Activated CD4-positive, alpha-beta T cell treated with anti-CD3 and anti-CD28 coated beads, Interleukin-2, amount 10 ng/mL, durations not matched to agents 7 days and 5 days (primary cell): ENCODE measurements at places on chromosomes 12 and 14. TPM values are rescaled to one million over a fixed set of nuclear protein-coding genes. Genes with fewer than 3 reads are reported as not detected.
A peak's percentile ranks its signal among the peaks of the same experiment; 100 is the strongest.

DNA sequence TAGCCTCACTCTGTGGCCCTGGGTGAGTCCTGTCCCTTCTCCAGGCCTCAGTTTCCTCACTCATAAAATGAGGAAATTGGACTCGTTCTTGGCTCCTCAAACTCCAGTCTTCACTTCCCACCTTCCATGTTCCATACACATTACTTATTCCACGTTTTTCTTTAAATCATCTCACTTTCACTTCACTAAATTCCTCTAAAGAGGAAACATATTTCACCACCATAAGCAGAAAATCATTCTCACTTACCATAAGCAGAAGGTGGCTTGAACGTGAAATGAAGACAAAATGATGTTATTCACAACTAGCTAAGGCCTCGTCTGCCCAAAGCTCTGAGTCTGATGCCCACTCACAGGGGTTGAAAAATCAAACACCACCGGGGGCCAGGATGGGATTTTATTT is 278.3 kb downstream of the ADGRD1 start:
- H3K36me3 ChIP-seq: no peaks in the 10 kb centered on the region
- no peak overlapping the region for H3K4me3 ChIP-seq
- H3K27ac ChIP-seq: no peak overlapping the region
- H3K4me1 ChIP-seq: peaks cover 2% of the 10 kb centered on the region
- H3K27me3 ChIP-seq: peaks cover 2% of the 10 kb centered on the region
- DNase-seq: no peak

DNA sequence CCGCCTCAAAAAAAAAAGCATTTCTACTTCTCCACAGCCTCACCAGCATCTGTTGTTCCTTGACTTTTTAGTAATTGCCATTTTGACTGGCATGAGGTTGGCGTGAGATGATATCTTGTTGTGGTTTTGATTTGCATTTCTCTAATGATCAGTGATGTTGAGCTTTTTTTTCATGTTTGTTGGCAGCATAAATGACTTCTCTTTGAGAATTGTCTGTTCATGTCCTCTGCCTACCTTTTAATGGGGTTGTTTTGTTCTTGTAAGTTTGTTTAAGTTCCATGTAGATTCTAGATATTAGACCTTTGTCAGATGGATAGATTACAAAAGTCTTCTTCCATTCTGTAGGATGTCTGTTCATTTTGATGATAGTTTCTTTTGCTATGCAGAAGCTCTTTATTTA is 182.9 kb downstream of the FOXG1 start:
- H3K4me1 ChIP-seq: no peaks in the 10 kb centered on the region
- no peak for DNase-seq
- no peaks in the 10 kb centered on the region for H3K36me3 ChIP-seq
- no peak overlapping the region for H3K4me3 ChIP-seq
- no peak overlapping the region for H3K27ac ChIP-seq
- no peaks in the 10 kb centered on the region for H3K27me3 ChIP-seq

DNA sequence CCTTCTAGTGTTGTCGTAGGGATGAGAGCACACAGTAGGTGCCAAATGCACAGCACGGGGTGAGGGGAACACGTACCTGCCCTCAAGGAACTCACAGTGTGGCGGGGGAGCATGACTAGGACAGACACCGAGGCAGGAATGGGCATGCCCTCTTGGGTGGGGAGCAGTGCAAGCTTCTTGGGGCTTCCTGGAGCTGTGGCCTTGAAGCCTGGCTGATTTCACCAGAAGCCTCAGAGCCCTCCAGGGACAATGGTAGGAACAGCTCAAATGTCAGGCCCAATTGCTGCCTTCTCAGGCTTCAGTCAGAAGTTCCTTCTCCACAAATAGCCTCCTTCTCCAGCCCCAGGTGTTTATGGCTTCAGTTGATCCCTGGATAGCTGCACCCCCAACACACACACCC is 43.4 kb downstream of the TEAD4 start:
- no peaks in the 10 kb centered on the region for H3K4me1 ChIP-seq
- H3K27me3 ChIP-seq: no peaks in the 10 kb centered on the region
- H3K36me3 ChIP-seq: no peaks in the 10 kb centered on the region
- no peak overlapping the region for H3K27ac ChIP-seq
- H3K4me3 ChIP-seq: no peak overlapping the region

- peaks cover 64% of the 10 kb centered on the region for H3K4me1 ChIP-seq
- peaks cover 48% of the 10 kb centered on the region for H3K36me3 ChIP-seq
- peak within 1 kb of the TSS; percentile 90 for H3K27ac ChIP-seq
- H3K27me3 ChIP-seq: no peaks in the 10 kb centered on the region
- peak within 1 kb of the TSS; percentile 82 for H3K4me3 ChIP-seq
- DNase-seq: no peak
Observed at GRCh38 chr14:91113829-91114078, at the start of gene DGLUCY. Gene DGLUCY, plus strand, starts transcription at chr14:91114073. Its CDS starts 46,222 bp downstream, at chr14:91160295.

- H3K4me1 ChIP-seq: no peaks in the 10 kb centered on the region
- no peak overlapping the region for H3K4me3 ChIP-seq
- no peak for DNase-seq
Observed at GRCh38 chr12:104906695-104907094, 51.4 kb downstream of the SLC41A2 start.

DNA sequence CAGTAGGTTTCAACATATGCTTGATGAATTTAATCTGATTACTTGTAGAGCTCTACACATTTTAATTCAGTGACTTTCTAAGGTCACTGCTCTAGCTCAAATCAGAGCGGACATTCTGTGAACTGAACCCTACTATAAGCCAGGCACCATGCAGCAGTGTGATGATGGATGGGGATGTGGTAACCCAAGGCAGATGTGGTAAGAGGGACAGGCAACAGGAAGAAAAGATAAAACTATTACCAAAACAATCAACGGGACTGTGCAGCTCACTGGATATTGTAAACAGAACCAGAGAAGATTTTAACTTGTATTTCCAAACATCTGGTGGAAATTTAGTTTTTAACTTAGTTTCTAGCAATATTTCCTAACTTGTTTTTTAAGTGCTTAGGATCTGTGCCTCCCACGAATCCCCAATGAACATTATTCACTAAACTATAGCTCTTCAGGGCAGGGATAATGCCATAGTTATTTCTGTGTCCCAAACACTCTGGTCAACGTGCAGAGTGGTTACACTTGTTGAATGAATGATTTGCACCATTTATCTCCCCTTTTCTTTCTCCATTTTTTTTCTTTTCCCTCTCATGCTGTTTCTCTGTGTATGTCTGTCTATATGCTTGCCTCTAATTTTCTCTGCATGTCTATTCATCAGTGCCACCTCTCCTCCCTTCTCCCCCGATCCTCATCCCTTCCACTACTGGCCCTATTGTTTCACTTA is 3.0 kb downstream of the ERO1A start:
- DNase-seq: peak; percentile 60
- H3K36me3 ChIP-seq: peaks cover 36% of the 10 kb centered on the region
- H3K27me3 ChIP-seq: no peaks in the 10 kb centered on the region
- H3K4me3 ChIP-seq: peak overlapping the region; percentile 54
- peak overlapping the region; percentile 5 for H3K27ac ChIP-seq
- peaks cover 66% of the 10 kb centered on the region for H3K4me1 ChIP-seq

GRCh38 chr14:23559010-23559925 is 3.2 kb downstream of the THTPA start:
- no peak overlapping the region for H3K4me3 ChIP-seq
- H3K36me3 ChIP-seq: peaks cover 40% of the 10 kb centered on the region
- DNase-seq: peak; percentile 75
- no peaks in the 10 kb centered on the region for H3K27me3 ChIP-seq
- H3K4me1 ChIP-seq: peaks cover 51% of the 10 kb centered on the region

The TEX52 gene
- total RNA-seq: 0.29 TPM
